ENCODE measurements at places on chromosomes 7 and 10.

DNA sequence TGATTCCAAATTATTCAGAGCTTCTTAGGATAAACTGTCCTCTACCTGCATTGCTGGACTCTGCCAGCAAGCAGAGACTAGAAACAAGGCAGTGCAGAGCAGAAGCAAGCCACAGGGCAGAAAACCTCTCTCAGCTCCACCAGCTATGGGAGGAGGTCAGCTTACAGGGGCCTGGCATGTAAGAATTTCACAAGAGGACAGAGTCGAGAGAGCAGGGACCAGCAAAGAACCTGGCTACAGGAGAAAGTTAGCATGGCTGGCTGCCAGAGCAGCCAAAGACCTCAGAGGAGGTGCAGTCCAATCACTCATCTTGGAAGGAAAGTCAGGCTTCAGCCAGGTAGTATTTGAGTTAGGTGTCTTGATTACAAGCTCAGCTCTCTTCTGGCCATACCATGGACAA is 62.9 kb downstream of the ENO4 start:
- DNase-seq = no peak

DNA sequence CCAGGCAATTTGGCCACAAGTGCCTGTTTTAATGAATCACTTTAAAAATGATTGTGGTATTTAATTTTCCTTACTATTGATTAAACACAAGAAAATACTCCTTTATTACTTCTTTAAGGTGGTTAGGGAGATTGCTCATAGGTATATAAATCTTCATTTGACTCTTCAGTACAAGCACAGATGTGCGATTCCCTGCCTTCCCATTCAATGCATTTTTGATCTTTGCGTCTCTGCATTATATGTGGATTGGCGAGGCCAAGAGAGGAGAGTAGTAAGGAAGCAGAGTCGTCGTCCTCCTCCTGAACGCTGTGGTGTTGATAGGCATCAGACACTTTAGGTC is 683.7 kb downstream of the LRMDA start:
- no peak for DNase-seq

- DNase-seq = no peak
These were observed at the start of gene STRA8 for GRCh38 chr7:135233570-135233969. STRA8 (plus strand) TSS chr7:135233838; CDS start chr7:135240525, 6,687 bp downstream.

GRCh38 chr7:44334734-44335097 is 9.3 kb upstream of the CAMK2B start:
- no peak for DNase-seq

GRCh38 chr10:108904163-108904838 is 1019.0 kb downstream of the XPNPEP1 start:
- no peak for DNase-seq

- DNase-seq = no peak
These were observed 199.2 kb downstream of the AHR start for GRCh38 chr7:17497549-17498167.

DNA sequence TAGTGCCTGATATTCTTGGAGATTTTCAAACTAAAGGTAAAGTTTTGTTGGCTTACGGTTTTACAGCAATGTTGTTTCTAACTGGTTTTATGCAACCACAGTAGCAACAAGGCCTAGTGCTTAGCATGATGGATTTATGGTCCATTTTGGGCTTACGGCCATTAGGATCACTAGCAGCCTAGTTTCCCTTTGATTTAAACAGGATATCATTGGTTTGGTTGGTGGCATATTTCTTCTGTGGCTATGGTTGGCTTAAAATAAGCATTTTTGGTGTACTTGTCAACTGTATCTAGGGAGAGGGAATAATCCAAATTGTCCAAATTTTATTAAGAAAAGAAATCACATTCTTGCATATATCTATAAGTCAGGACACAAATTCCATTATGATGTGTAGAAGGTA is 194.0 kb downstream of the HDAC9 start:
- no peak for DNase-seq

Data from T-helper 2 cell treated with Interferon-gamma antibody and Interleukin-4, amounts not matched to agents 5 μg/mL and 100 μg/mL, for 36 hours (primary cell).